ENCODE measurements at places on chromosomes 3 and 15. TPM values are rescaled to one million over a fixed set of nuclear protein-coding genes. Genes with fewer than 3 reads are reported as not detected.

DNA sequence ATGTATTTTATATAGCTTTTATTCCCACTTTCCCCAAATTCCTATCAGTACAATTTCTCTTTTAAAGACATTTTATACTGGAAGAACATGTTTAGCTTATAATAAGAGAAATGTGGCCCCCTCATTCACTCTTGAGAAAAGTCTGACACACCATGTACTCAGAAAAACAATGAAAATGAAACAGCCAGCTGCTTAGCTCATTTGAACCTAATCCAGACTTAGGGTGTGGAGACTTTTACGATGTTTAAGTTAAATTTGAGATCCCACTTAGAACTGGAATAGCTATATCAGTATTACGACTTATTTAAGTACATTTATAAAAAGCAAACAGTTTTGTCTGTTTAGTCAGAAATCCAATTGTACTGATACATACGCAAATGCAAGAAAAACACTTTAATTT is 252.3 kb upstream of the ARRDC4 start:
- no peak for DNase-seq
- no peak overlapping the region for H3K4me3 ChIP-seq
- H3K4me1 ChIP-seq: no peaks in the 10 kb centered on the region
- no peak overlapping the region for H3K27ac ChIP-seq
- peaks cover 4% of the 10 kb centered on the region for H3K27me3 ChIP-seq

DNA sequence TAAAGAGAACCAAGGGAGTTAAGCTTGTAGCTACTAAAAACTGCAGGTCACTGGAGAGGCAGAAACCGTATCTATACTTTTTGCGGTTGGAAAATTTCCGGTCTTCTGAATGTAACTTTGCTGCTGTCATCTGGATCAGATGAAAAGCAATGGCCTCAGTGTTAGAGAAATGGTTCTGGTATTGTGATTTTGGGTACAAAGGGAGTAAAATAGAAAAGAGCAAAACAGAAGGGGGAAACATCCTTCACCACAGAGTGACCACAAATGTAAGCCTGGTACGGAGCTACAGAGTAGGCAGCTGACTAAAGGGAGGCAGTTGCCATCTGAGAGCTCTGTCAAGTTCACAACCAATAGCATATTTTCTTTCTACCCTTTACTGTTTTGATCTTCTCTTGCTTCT is 5.6 kb downstream of the CD96 start:
- no peak overlapping the region for H3K27ac ChIP-seq
- H3K4me1 ChIP-seq: peaks cover 35% of the 10 kb centered on the region
- H3K36me3 ChIP-seq: peaks cover 42% of the 10 kb centered on the region
- peak; percentile 75 for DNase-seq

DNA sequence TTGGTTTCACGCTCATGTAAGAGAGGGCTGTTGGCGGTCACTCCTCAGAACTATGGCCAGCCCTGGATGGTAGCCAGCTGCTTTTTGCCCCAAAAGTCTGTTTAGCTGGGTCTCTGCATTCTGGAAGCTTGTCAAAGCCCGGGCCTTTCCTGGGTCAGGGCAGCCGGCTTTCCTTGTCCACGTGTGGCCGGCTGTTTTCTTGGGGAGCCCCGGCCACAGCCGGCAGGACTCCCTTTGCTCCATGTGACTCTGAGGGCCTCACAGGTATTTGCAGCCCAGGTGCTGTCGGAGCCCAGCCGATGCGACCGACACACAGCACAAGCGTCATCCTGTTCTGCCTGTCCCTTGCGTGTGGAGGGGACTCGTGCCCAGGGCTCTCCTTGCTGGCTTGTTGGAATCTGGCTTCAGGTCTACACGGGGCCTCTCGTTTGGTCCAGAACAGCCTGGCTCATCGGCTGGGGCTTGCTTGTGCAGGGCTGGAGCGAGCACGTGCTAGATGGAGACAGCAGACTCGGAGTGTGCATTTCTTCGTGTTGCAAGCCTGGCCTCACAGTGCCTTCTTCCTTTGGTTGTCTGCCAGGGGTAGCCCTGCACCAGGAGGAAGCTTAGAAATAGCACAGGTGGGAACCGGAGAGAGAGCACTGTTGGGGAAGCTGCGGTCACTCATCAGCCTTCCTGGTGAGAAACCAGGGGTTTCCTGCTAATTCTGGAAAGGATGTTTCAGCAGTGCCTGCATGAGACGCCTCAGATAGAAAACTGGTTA is 51.5 kb downstream of the PGPEP1L start:
- H3K36me3 ChIP-seq: peaks cover 35% of the 10 kb centered on the region
- no peak overlapping the region for H3K27ac ChIP-seq
- DNase-seq: no peak
- H3K4me3 ChIP-seq: no peak overlapping the region
- H3K4me1 ChIP-seq: peaks cover 17% of the 10 kb centered on the region

DNA sequence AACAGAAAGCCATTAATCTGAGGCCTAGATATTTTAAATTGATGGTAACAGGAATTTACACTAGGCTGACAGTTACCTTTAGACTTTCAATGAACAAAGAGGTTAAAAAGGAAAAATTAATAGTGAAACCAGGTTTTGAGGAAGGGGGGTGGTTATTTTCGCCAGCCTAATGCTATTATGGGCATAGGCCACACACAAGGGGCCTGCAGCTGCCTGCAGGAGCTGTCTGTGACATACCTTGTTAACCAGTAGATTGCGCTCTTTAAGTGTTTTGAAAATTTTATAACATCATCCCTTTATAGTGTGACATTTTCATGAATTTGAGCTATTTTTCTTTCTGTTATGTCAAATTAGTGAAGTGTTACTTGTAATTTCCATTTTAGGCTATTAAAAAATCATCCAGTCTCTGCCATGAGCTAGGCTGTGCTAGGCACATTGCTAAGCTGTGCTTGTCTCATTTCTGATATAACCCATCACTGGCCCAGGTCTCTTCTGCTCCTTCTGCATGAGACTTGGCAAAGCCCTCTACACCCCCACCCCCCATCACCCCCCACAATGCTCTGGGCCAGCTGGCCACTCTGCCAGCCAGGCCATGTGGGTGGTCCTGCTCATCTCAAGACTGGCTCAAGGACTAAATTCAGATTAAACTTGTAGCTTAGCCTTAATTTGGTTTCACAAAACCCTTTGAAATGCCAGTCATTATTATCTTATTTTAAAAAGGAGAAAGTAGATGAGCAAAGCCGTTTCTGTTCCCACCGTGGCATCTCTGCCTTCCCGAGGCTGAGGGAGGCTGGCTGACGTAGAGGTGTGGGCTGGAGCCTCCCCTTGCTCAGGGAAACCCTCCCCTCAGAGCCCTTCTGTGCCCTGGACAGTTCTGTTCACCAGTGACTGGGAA is 48.4 kb upstream of the SEC22A start:
- H3K27me3 ChIP-seq: no peaks in the 10 kb centered on the region
- no peak for DNase-seq
- no peak overlapping the region for H3K4me3 ChIP-seq

DNA sequence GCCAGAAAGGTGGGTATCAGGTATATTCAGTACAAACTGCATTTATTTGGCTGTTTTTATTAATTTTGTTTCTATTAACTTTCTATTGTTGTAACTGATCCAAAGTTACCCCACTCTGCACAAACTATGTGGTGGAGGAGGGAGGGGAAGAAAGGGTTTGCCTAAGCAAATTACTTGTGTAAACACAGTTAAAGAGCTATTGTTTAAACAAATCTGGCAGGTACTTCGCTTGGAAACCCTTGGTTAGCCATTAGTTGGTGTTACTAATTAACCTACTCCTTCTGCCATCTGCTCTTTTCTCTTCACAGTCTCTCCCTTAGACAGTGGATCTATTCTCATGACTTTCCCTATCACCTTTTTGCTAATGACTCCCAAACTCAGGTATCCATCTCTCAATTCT is 328.4 kb upstream of the NECTIN3 start:
- H3K27me3 ChIP-seq: peaks cover 4% of the 10 kb centered on the region
- no peaks in the 10 kb centered on the region for H3K36me3 ChIP-seq
- H3K4me1 ChIP-seq: no peaks in the 10 kb centered on the region
- no peak overlapping the region for H3K4me3 ChIP-seq

- DNase-seq: peak; percentile 76
- H3K4me3 ChIP-seq: peak overlapping the region; percentile 94
- peak overlapping the region; percentile 97 for H3K27ac ChIP-seq
- H3K36me3 ChIP-seq: peaks cover 26% of the 10 kb centered on the region
- H3K4me1 ChIP-seq: peaks cover 64% of the 10 kb centered on the region
Observed at GRCh38 chr15:84749111-84749991, 959 bp downstream of the ZNF592 start.

DNA sequence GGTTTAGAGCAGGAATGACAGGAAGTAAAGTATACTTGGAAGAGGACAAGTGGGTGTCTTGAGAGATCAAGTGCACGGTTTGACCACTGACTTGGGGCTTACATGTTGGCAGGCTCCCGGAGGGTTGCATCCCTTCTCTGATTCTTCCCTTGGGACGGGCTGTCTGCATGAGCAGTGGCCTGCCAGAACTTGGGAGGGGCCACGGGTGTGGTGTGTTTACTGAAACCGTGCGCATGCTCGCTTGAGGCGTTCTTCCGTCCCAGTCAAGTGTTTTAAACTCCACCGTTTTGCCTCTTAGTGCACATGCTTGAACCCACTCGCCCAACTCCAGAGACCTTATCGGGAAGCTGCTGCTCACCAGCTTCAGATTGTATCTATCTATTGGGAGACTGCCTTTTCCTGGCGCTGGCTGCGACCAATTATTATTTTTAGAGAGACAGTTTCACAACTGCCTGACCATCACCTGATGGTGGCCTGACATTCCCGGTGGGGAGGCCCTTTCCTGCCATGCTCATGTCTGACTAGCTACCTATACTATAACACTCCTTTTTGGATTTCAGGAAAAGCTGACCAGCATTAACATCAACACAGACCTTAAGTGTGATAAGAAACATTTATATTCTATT is 14.9 kb upstream of the C3orf22 start:
- no peaks in the 10 kb centered on the region for H3K36me3 ChIP-seq
- H3K4me3 ChIP-seq: no peak overlapping the region
- DNase-seq: no peak

DNA sequence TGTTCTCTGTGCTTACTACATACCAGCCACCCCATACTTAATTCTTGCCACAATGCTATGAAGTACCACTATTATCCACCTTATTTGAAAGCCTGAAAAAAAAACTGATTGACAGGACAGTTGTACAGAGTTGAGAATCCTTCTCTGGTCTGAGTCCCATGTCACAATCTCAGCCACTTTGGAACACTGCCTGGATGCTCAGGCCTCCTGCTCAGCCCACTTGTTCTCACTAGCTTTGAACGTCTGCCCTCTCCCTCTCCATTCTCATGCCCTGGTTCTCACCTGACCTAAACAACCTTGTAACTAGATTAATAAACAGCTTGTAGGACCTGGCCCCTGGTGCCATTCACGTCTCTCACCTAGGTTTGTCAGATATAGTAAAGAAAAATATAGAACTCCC is 53.9 kb downstream of the TRIM69 start:
- no peak overlapping the region for H3K4me3 ChIP-seq
- H3K27me3 ChIP-seq: no peaks in the 10 kb centered on the region

DNA sequence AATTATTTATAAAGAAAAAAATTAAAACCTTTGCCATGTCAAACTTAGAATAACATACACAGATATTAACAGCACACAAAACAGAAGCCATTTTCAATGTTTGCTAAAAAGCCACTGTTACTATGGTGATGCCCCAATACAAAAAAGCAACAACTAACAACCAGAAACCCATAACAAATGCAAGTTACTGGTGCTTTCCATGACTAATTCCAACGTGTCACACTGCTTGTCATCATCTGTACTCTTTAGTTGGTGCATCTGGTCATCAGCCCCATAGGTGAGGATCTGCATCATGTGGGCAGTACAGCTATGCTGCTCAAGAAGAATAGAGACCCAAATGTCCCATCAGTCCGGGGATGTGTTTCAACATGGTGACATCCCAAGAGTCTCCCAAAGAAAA is 52.8 kb downstream of the ATP8B4 start:
- H3K27ac ChIP-seq: peak overlapping the region; percentile 44
- H3K4me1 ChIP-seq: peaks cover 23% of the 10 kb centered on the region
- peak; percentile 55 for DNase-seq
- H3K4me3 ChIP-seq: no peak overlapping the region
- peaks cover 18% of the 10 kb centered on the region for H3K27me3 ChIP-seq
- no peaks in the 10 kb centered on the region for H3K36me3 ChIP-seq

DNA sequence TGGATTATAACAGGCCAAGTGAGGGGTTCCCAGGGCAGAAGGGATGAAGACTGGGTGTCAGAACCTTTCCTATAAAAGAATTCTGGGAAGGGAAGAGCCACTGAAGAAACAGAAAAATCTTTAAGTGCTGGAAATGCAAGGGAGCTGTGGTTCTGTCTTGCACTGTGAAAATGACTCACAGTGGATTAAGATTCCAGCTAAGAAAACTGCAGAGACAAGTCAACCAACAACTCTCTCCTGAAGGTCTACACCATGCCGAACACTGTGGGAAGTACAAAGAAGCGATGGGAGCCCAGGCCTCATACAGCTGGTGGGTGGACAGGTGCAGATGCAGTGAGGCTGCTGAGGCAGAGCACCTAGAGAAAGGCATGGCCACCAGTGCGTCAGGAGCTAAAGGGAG is 27.7 kb downstream of the ZDHHC3 start:
- no peak overlapping the region for H3K4me3 ChIP-seq
- no peak for DNase-seq
- H3K4me1 ChIP-seq: peaks cover 2% of the 10 kb centered on the region
- peaks cover 13% of the 10 kb centered on the region for H3K36me3 ChIP-seq

DNA sequence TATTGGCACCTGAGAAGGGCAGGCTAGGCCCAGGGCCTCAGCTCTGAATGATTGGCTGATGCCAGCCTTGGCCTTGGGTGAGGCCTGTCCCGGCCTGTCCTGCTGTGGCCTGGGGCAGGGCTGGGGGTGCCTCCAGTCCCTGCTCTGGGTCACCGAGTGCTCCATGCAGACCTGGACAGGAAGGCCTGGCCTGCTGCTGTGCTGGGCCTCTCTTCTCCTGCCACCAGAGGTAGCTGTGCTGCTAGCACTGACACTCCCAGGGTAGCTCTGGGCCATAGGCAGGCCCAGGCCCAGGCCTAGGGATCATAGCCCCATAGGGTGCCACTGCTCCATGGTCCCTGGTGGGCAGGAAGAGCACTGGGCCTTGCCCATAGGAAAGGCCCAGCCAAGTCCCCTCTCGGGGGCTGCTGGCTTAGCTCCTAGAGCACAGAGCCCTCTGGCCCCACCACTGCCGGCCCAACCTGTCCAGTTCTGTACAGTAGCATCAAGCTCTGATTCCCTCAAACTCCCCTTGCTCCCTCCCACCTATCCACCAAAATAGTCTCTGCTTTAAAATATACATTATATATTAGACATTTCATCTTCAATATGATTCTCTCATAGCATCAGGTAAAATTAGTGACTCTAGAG is 18.2 kb downstream of the ABTB1 start:
- H3K4me1 ChIP-seq: no peaks in the 10 kb centered on the region
- no peaks in the 10 kb centered on the region for H3K27me3 ChIP-seq
- no peak overlapping the region for H3K27ac ChIP-seq
- no peak overlapping the region for H3K4me3 ChIP-seq
- peak; percentile 29 for DNase-seq
- H3K36me3 ChIP-seq: no peaks in the 10 kb centered on the region

- no peaks in the 10 kb centered on the region for H3K4me1 ChIP-seq
- no peaks in the 10 kb centered on the region for H3K36me3 ChIP-seq
- H3K4me3 ChIP-seq: no peak overlapping the region
- DNase-seq: no peak
- no peak overlapping the region for H3K27ac ChIP-seq
Observed at GRCh38 chr3:195075199-195075940, 195.6 kb downstream of the XXYLT1 start.

- H3K4me1 ChIP-seq: peaks cover 16% of the 10 kb centered on the region
- no peak overlapping the region for H3K4me3 ChIP-seq
- DNase-seq: no peak
- no peak overlapping the region for H3K27ac ChIP-seq
Observed at GRCh38 chr15:85733416-85733815, 61.3 kb downstream of the KLHL25 start.

HHATL gene
- total RNA-seq: not detected

IFT80 gene
- 15.0 TPM for total RNA-seq
